ENCODE measurements at places on chromosomes 5 and 9.

DNA sequence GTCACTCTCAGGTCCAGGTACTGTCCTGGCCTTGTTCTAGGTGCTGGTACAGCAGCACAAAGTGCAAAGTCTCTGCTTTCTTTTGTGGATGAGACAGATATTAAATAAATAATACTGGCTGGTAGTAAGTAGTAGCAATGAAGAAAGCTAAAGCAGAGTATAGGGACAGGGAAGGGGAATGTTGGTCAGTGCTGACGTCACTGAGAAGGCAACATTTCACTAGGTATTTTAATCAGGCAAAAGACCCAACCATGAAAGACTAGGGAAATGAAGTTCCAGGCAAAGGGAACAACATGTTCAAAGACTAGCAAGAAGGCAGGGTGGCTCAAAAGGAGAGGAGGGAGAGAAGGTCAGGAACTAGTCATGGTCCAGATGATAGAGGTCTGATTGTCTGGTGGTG lies 388.2 kb downstream of the YTHDC2 start:
- DNase-seq = no peak

- peak; percentile 78 for DNase-seq
Measured at GRCh38 chr5:91313757-91314673, 69.1 kb downstream of the ARRDC3 start.

GRCh38 chr5:134477462-134478245 lies 47.8 kb upstream of the JADE2 start:
- no peak for DNase-seq

- no peak for DNase-seq
Measured at GRCh38 chr5:179240561-179240960, 104.7 kb downstream of the ADAMTS2 start.

GRCh38 chr5:83172655-83173054 lies 95.3 kb downstream of the XRCC4 start:
- no peak for DNase-seq

DNA sequence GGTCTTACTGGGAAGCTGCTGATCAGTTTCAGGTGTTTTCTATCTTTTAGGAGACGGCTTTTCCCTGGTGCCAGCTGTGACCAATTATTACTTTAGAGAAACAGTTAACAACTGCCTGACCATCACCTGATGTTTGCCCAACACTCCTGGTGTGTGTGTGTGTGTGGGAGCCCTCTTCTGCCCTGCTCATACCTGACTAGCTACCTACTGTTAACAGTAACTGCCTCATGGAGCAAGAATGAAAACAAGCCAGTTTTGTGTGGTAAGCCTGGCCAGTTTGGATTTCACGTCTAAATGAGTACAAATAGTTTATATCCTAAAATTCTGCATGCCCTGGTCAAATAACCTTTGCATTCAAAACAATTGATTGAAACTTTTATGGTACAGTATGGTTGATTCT lies 46.1 kb upstream of the RIOK2 start:
- no peak for DNase-seq

DNA sequence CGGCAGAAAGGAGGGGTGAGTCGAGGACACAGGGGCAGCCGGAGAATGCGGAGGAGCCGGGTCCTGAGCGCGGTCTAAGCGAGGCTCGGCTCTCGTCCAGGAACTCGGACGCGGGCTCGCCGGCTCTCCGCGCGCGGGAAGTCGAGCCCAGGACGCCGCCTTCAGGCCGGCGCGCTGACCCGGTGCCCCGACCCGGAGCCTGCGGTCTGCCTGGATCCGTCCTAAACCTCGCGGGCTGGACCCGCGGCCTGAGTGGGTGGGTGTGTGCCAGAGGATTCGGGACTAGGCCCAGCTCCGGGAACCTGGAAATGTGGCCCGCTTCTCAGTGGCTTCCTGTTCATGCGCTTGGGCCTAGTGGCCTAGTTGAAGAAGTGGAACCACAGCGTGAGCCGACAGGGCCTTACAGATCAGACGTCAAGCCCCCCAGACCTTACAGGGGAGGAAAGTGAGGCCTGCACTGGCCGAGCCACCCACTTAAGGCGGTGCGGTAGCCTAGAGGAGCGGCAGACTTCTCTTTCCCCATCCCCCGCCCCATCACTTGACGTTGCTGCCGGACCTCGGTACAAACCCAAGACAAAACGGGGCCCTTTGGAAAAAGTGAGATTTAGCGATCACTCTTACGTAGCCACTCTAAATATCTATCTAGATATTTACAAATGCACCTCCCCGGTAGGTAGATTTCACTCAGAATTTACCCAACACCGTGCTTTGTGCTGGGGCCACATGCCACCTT lies 1.2 kb downstream of the CDKN2B-AS1 start:
- DNase-seq = peak; percentile 29
